COLO829 (cell line): ENCODE measurements at places on chromosomes 11 and 22.

DNA sequence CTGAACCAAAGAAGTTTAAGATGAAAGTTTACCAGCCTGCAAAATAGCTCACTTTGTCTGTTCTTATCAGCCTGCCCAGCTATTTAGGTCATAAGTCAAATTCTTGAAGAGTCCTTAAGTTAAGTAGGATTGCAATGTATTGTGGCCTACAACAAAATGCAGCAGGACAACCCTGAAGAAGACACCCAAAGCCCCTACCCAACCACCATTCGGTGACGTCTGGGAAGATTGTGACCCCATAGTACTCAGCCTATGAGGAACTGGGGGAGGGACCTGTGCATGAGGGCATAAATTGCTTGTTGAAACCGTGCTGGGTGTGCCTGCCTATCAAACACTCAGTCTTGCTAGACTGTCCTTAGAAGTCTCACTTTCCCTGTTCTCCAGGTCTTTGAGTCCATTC lies 50.5 kb upstream of the FDX1 start:
- DNase-seq = no peak

DNA sequence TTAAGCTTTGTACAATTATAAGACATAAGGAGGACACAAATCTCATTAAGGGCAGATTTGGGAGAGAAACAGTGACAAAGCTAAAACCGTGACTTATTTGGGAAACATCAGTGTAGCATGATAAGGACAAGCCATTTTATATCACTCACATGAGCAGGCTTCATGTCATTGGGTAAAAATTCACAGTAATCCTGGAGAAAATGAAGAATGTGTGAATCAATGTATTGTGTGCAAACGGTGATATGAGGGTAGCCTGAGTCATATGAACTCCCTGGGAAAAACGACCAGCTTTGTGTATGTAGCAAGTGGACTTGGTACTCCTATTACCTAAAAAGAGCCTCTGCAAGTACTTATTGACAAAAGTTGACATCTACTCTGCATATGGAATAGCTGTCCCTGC lies 6.0 kb upstream of the TRIM34 start:
- DNase-seq = no peak

DNA sequence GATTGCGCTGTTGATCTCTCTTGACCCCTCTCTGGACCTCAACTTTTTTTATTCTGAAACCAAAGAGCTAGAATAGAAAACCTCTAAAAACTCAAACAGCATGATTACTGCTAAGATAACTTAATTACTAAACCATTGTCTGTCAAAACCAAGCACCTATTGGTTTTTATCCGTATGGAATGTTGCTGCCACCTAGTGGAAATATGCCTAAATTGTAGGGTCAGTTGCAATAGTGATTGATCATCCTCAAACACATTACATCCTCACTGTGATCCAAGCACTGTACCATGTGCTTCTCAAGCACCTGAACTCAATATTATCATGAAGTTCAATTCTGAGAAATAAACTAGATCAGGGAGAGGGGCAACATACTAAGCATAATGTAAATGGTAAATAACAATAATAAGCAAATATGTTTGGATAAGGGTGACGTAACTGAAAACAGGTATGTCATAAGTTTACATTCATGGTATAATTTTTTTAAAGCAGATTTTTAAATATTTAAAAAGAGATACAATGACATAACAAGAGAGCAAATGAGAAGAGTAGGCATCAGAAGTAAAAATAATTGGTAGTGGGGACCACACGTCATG lies 3.8 kb upstream of the OR5A2 start:
- peak; percentile 39 for DNase-seq

- no peak for DNase-seq
These were observed 1.4 kb downstream of the TRPC6 start for GRCh38 chr11:101582236-101582988.

DNA sequence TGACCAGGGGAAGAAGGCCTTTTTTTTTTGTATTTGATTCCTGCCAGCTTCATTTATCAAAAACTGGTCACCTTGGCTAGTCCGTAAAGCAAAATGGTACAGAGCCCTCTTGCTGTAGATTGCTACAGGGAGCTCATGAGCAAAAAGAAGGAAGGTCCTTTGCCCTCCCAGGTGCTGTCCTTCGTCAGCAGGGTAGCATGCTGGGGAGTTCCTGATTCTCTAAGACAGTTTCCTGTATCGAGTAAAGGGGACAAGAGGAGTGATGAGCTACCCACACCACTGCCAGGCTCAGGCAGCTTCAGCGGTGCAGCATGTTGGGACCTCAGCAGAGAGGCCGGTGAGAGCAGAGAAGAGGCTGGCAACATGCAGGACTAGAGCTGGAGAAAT lies 67.8 kb upstream of the CSNK2A3 start:
- DNase-seq = no peak
